ENCODE measurements at places on chromosomes 13 and 19. TPM values are rescaled to one million over a fixed set of nuclear protein-coding genes. Genes with fewer than 3 reads are reported as not detected.

- no peak for DNase-seq
These were observed 26.1 kb upstream of the CYP2A7 start for GRCh38 chr19:40907968-40908735.

- no peak for DNase-seq
These were observed 2.1 kb upstream of the TGFB1 start for GRCh38 chr19:41355802-41356201.

- DNase-seq, result no peak
These were observed 6.2 kb upstream of the FUT3 start for GRCh38 chr19:5857203-5858081.

- DNase-seq, result no peak
These were observed 44.9 kb upstream of the ZNF91 start for GRCh38 chr19:23440207-23440606.

GRCh38 chr19:18014197-18014596 is 6.2 kb downstream of the ARRDC2 start:
- DNase-seq, result no peak

DNA sequence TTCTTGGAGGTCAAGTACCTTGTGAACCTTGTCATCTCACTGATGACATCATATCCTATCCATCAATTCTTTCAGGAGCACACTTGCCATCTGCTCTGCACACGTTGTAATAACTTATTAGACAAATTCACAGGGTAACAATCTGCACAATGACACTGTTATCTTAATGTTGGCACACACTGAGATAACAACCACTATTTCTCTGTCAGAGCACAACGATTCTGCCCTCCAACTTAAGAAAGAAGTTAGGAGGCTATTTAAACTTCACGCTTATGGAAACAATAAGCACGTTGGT is 351.3 kb downstream of the DACH1 start:
- DNase-seq, result no peak

DNA sequence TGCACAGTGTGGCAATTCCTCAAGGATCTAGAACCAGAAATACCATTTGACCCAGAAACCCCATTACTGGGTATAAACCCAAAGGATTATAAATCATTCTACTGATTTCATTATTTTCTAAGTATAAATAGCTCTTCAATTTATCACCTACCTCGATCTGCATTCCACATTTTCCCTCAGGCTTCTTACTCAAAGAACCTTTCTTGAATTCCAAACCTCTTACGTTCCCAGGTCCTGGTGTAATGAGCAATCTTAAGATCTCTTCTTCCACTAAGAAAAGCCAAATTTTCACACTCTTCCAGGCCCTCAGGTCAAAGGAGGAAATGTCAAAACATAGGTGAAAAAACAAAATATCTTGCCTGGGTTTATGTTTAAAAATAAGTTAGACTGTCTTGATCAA is 237.3 kb upstream of the GPC6 start:
- DNase-seq, result no peak

DNA sequence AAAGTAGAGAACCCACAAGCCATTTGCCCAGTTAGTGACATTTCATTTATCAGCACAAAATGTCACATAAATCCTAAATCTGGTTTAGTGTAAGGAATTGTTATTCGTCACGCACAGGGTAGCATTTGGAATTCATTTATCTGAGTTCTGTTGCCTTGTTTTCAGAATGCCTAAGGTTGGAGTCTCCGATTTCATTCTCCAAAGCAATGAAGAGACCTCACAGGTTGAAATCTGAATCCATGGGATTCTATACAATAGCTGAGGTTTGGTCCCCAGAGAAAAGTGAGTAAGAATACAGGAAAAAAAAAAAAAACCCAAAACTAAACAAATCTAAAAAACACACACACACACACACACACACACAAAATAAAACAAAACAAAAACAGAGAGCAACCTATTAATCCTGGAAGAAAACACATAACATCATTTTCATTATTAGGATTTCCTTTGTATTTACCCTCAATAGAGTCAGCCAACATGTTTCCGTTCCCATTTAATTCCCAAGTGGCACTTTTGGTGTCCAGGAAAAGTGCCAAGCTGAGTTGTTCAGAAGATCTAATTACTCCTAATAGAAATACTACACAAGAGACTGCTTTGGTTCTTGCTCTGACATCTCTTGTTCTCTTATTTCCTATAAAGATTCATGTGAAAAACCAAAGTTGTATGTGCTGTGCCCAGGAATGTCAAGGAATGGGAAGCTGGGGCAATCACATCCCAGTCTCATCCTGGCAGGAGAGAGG is 36.2 kb upstream of the LRCH1 start:
- peak; percentile 43 for DNase-seq

GRCh38 chr19:5971714-5972354 is 6.1 kb downstream of the RANBP3 start:
- DNase-seq, result no peak

DNA sequence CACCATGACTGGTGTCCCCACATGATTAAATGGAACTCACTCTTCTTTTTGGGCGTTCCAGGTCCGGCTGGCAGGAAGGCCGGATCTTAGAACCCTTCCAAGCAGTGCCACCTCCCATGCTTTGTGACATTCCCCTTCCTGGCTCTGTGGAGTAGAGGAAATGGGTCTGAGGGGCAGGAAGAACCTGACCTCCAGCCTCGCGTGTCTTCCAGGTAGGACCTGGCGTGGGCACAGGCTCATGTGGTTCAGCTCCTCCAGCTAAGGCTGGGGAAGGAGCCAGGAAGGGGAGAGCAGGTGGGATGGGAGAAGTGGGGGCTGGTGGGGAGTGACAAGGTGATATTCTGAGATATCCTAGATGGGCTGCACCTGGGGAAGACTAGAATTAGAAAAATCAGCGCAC is 2.1 kb downstream of the TMEM255B start:
- no peak for DNase-seq

GRCh38 chr13:107458269-107458668 is 757.1 kb downstream of the LIG4 start:
- no peak for DNase-seq

DNA sequence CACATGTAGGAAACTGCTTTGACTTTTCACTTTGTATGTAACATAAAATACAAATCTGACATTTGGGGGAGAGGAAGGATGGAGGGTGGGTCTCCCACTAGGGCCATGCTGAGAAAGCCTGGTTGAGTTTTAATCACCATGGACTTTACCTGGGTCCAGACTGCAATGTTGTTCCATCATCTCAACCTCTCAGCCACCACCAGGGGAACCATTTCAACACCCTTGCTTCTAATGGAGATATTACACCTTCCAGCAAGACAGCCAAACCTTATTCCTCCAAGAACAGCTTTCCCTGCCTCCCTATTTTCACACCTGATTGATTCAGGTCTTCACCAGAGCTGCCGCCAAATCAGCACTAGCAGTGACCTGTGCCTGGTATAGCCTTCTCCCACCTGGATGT is 56.0 kb downstream of the ZAR1L start:
- DNase-seq, result no peak

GRCh38 chr19:40622773-40623075 is 21.6 kb downstream of the LTBP4 start:
- DNase-seq, result no peak

- DNase-seq, result no peak
These were observed 1.9 kb upstream of the MEX3D start for GRCh38 chr19:1569997-1570396.

GRCh38 chr13:57631596-57632275 is at the start of gene PCDH17:
TSS of gene PCDH17 (plus strand) at chr13:57631744. CDS start at chr13:57632547, 803 bp downstream.
- DNase-seq, result no peak

DNA sequence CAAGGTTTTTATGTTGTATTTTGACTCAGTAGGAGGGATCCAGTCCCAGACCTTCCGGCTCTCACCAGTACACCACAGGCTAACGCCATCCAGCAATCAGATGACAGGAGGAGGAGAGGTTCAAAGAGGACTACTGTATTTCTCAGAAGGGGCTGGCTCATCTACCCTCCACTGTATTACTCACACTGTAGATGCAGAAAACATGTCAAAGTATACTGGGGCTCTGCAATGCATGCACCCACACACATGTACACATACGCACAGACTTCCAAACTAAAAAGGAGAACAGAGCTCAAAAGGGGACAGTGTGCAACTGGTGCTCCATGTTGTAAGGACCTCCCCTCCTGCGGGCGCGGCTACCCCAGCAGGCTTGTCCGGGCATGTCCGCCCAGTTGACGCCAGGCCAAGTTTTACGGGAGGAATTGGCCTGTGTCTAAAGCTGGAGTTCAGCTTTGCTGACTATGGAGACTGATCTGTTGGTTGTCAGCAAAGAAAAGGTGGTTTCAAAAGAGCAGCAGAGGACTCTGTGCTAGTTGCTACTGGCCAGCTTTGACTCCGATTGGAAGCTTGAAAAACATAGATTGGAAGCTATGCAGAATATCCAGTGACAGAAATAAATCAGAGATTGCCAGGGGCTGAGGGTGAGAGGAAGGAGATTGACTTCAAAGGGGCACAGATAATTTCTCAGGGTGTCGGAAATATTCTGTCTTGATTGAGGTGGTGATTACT is 314.2 kb downstream of the DLEU7 start:
- DNase-seq, result peak; percentile 68

DNA sequence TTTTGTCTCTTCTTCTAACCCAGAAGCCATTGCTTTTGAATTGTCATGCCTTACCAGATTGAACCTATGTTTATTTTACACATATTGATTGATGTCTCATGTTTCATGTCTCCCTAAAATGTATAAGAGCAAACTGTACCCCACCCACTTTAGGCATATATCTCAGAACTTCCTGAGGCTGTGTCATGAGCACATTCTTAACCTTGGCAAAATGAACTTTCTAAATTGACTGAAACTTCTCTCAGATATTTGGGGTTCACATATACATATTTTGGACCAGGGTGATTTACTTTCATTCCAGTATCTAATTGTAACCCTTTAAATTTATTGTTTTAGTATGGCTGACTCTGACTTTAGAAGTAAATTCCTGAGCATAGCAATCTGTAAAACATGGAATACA is 723.9 kb upstream of the PCDH20 start:
- DNase-seq, result no peak

DNA sequence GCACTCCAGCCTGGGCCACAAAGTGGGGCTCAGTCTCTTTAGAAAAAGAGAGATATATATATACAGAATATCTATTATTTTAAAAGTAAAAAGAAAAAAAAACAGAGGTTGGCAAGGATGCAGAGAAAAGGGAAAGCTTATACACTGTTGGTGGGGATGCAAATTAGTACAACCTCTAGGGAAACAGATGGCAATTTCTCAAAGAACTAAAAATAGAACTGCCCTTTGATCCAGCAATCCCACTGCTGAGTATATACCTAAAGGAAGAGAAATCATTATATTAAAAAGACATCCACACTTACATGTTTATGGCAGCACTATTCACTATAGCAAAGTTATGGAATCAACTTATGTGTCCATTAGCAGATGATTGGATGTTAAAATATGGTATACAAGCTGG is 28.6 kb upstream of the SLC1A6 start:
- DNase-seq, result no peak

DNA sequence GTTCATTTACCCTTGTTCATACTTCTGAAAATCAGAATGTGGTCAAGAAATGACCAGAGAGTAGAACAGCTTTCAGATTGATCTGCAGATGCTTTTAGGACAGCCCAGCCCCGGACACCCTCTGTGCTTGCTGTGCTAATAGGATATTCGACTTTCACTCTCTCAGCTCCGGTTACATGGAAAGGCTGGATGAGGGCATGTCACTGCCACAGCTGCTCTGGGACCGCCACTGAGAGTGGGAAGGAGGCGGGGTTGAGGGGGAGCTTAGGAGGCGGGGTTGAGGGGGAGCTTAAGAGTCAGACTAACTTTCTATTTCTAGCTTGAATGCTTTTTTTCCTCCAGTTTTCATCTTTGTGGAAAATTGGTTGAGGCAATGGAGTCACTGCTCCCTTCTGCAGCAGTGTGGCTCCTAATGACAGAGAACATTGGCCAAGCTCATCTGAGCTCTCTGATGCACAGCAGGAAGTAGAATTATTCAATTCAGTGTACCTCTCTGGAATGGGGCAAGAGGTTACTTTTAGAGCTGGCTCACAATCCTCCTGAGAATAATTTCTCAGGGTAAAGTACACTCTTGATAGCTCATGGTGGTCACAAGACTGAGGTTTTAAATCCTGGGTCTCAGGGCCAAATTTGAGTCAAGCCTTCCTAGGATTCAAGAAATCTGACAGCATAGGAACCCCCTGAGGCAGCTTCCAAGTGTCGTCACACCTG is 74.6 kb upstream of the NPAS1 start:
- peak; percentile 74 for DNase-seq

DNA sequence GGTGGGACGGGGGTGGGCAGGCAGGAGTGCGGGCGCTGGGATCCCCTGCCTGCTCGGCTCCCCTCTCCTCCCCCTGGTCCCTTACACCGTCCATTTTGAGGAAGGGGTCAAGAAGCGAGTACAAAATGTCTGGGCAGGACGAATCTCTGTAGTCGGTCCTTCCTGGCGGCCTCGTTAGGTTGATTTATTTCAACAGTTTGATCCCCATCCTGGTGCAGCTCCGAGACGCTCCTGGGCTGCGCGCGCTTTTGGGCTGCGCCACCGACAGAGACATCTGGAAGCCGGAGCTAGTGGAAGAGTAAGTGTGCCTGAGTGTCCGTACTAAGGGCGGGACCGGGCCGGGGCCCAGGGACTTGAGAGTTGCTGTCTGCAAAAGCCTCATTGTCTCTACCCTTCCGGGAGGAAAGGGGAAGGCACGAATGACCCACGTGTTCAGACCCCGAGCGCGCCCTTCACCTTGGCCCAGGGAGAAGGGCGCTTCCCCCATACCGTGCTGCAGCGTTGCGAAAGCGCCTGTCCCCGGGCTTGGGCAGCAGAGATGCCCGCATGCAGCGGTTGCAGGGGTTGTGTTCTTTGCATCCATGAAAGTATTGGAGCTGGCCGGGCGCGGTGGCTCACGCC is 1.8 kb downstream of the ZNF114 start:
- DNase-seq, result no peak

DNA sequence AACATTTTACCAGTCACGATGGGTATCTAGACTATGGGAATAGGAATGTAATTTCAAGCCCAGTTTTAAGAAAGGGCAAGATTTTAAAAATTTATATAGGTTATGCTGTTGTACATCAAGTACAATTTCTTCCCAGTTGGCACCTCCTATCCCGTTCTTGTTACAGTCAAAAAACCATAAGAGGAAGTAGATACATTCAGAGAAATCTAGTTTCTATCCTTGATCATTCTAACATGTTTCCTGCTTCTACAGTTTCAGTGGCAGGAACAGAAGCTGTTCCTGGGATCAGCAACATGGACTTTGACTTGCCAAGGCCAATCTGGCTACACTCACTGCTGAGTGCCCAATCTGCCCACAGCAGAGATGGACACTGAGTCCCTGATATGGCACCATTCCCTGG is 14.7 kb upstream of the FPR3 start:
- DNase-seq, result no peak

DNA sequence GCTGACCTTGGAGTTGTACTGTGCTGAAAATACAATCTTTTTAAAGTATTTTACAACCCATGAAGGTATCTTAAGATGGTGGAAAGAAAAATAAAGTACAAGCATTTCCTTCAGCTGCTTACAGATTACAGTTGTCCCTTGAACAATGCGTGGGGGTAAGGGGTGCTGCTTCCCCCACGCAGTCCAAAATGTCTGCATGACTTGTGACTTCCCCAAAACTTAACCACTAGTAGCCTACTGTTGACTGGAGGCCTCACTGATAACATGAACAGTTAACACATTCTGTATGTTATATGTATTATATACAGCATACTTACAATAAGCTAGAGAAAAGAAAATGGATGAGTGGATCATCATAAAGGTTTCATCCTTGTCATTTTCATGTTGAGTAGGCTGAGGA is 45.3 kb upstream of the ZNF599 start:
- no peak for DNase-seq

The GGACT gene
- total RNA-seq, result 1.1 TPM

The REEP6 gene
- not detected for total RNA-seq

The SLAIN1 gene
- not detected for total RNA-seq

The YJEFN3 gene
- 1.6 TPM for total RNA-seq

The N4BP2L1 gene
- not detected for total RNA-seq

The FFAR1 gene
- total RNA-seq, result not detected

The NKPD1 gene
- total RNA-seq, result not detected

The PNMA8A gene
- total RNA-seq, result 7.6 TPM

The ZNF442 gene
- 1.1 TPM for total RNA-seq

The CYTH2 gene
- total RNA-seq, result 49.0 TPM

Data from SJSA1 (cell line).